SW 1271 (cell line): ENCODE measurements at places on chromosomes 2 and 18.

DNA sequence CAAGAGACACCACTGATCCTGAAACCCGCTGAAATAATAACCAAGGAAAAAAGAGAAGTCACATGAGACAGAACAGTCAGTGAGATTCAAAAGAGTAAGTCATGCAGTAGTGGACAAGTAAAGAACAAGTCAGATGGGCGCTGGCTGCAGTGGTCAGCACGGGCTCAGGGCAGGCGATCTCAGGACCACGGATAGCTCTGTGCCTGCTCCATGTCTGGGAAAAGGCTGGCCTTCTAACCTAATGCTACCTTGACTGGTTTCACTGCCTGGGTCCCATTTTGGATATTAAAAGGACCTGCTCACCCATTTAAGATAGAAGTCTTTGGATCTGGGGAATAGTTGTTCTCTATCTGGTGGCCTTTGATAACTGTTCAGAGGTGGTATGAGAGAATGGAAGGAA, 61.7 kb upstream of the LCLAT1 start:
- DNase-seq: no peak

DNA sequence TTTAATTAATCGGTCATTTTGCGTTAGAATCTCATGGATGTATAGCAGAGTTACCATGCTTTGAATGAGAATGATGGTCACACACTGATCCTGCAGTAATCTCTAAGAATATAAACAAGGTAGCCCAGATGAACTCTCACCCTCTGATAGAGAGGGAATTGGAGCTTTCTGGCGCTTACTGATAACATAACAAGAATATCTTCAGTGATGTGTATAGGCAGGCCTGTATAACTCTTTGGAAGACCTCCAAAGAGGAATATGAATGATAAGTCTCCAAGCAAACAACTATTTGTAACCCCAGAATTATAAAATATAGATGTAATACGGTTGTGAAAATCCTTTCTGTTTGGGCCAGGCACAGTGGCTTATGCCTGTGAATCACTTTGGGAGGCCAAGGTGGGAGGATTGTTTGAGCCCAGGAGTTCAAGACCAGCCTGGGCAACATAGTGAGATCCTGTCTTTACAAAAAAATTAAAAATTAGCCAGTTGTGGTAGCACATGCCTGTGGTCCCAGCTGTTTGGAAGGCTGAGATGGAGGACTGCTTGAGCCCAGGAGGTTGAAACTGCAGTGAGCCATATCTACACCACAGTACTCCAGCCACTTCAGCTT, 52.5 kb upstream of the LTBP1 start:
- no peak for DNase-seq

GRCh38 chr2:168035458-168035857, 211.9 kb downstream of the STK39 start:
- no peak for DNase-seq

DNA sequence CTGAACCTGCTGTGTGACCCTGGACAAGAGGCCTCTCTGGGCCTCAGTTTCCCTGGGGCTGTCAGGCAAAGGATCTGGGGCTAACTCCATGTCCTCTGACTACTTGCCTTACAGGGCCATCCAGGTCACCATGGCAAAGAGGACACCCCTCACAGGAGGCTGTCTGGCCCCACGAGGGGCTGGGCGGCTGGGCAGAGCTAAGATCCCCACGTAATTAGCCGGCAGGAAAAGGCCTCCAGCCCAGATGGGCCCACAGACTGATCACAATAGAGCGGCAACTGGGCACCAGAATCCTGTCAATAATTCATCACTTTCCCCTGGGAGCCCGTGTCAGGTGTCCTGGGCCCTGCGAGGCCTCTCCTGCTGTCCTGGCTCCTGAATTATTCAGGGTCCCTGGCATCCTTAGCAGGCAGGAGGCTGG, 44.8 kb upstream of the OTOF start:
- DNase-seq: no peak

DNA sequence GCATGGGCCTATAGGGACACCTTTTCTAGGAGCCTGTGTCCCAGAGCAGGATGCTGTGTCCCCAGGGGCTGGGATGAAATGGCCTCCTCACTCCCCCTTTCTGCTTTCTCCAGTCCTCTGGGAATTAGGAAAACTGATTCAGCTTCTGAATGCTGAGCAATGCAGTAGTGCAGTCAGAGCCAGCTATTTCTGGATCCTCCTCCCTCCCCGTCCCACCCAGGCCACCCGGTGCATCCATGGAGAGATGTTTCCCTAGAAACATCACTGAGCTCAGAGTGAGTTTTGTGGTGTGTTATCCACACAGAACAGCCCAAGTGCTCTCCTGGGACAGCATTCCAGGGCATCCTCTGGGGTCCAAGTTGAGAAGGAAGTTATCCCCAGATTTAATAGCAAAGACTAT, 125.5 kb downstream of the LOXHD1 start:
- no peak for DNase-seq

DNA sequence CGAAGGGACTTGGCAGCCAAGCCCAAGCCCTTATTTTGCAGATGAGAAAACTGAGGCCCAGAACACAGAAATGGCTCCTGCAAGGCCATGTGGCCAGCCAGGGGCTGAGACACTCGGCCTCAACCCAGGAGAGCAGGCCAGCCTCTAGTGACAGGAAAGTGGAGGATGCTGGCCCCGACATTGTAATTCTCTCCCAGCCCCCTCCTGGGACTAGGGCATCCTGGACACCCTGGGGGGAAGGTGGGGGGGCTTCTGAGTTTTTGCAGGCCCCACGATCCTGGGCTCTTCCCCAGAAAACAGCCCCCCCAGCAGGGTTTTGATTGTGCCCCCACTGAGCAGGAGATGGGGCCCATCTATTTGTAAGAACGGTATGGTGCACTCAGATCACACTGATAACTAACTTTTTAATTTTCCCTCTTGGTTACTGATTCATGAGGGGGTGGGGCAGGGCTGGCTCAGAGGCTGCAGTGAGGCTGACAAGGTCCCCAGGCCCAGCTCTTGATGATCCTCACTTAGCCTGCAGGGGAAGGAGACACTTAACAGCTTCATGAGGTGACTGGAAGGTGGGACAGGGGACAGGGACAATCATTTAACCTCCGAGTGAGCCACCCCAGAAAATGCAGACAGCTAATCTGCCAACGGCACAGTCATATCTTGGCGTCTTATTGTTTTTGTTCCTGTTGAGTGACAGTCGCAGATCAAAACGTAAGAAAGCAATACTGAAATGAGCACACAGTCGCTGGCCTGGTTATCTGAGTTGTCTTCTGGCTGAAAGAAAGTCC, 18.9 kb downstream of the SMAD7 start:
- DNase-seq: no peak
